ENCODE measurements at places on chromosomes 16 and 17.

- DNase-seq = no peak
Measured at GRCh38 chr16:22732959-22733358, 81.0 kb upstream of the HS3ST2 start.

- no peak for DNase-seq
Measured at GRCh38 chr17:80847496-80848230, 144.0 kb upstream of the CHMP6 start.

DNA sequence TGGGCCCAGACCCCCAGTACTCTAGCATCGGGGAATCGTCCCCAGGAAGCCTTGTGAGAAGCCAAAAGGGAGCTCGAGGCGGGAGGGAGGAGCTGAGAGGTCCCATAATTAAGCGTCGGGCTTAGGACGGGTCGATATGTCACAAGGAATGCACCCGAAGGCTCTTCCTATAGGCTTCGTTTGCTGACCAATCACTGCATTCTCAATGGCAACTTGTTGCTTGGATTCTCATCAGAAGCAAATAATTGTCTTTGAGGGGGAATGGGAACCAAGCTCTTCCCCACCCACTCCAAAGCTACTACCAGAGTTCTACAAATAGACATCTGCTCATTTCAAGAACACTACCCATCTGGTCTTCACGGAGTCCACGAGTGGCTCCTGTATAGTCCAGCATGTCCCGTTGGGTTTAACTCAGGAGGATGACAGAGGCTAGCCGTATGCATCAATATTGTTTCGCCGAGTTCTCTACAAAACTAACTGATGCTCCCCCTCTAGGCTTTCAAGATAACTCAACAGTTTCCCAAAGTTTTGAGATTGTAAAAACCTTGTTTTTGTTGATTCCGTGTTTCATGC is 628 bp upstream of the BLMH start:
- peak; percentile 49 for DNase-seq

GRCh38 chr16:66402166-66402565 is 24.9 kb upstream of the BEAN1 start:
- no peak for DNase-seq

DNA sequence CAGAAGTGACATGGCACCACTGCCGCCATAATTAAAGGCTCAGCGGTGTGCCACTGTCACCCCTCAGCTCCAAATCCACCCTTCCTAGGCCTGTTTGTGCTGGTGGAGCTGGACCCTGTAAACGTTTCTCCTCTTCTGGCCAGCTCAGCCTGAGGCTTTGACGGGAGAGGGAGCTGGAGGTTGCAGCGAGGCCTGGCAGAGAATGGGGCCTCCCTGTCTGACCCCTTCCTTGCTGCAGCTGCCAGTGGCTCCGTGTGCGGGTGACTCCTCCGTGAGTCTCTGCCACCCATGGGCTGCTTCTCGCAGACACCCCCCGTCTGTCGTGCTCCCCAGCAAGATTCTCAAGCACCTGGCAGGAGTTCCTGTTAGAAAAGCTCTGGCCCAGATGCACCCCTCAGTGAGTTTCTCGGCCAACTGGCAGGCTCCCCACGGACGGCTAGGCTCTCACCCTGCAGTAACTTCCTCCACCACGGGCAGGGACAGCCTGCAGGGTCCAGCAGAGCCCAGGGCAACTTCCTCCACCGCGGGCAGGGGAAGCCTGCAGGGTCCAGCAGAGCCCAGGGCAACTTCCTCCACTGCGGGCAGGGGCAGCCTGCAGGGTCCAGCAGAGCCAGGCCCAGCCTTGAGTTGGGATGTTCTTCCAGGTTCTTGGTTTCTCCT is 4.7 kb upstream of the CHMP6 start:
- DNase-seq = no peak

DNA sequence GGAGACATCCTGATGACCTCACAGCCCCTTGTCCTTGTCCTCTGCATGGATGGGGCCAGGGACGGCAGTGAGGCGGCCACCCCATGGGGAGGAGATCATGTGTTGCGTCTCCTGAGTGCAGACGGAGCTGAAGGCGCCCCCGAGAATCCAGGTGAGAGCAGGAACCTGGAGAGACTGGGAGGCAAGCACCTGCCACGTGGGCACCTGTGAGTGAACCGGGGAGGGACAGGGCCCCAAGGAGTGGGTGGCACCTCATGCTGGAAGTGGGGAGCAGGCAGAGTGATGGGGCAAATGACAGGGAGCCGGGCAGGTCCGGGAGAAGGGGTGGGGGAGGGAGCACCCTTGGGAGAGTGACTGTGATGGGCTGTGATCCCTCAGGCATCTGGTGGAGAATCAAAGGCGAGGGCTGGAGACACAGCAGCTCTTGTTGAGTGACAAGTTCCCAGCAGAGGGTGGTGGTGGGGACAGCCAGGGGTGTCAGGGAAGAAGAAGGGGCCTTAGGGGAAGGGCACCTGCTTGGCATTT is 174.3 kb upstream of the CHMP6 start:
- no peak for DNase-seq

GRCh38 chr17:57721967-57722703 is 23.0 kb downstream of the CCDC182 start:
- DNase-seq = no peak

- DNase-seq = no peak
Measured at GRCh38 chr16:12708266-12708665, 95.4 kb downstream of the CPPED1 start.

DNA sequence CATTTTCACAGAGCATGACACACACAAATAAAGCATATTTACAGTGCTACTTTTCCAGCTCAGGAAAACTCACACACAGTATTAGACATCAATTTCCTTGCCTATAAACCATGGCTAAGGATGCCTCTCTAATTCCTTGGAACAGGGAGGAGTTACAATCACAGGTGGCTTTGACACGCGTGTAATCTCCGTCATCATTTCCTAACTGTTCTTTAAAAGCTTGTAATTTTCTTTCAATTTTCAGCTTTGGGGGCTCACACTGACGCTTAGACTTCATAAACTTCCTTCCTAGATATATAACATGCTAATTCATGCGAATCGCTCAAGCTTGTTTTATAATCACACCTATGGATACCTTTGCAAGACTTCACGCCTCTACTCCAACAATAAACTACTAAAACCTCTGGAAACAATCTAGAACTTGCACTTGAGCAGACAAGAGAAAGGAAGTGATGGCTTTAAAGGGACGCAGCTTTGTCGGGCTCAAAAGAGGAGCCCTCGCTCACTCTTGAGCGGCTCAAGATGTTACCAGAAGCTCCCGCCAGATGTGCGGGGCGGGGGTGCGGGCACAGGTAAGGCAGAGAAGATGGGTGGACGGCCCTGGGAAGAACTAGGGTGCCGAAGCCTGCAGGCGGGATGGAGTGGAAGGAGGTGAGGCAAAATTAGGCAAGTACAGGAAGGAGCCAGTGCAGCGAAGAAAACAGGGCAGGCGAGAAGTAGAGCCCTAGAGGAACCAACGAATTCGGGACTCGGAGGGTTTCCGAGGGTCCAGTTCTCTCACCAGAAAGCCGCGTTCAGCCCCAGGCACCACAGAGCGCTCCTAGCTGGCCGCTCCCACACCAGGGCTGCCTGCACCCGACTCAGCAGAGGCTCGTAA is 631 bp downstream of the RETREG3 start:
- DNase-seq = peak; percentile 52

DNA sequence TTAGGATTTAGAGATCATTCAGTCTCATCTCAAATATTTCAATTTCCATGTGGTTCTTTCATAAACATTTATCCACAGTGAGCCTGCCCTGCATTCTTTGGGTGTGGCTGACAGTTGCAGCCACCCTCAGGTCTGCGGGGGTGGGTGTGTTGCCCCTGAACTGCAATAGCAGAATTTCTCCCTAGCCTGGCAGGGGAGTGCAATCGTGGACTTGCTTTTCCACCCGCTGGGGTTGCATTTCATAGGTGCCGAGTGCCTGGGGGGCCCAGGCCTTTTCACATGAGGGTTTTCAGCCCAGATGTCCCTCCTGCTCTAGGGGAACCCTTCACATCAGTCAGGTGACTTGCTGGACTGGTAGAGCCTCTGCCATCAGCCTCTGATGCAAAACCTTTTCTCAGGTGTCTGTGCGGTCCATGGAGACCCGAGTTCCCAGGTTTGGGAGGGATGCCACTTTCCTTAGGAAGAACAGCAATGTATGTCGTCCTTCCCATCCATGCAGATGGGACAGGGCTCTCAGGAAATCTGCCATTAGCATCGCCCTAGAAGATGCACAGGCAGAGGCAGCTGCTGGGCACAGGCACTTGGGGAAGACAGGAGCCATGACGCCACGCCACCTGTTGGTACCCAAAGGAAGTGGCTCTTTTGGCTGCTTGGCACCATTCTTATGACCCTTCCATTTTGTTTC is 2.4 kb upstream of the USP36 start:
- DNase-seq = peak; percentile 76

GRCh38 chr17:51820252-51820651 is 338.3 kb downstream of the CA10 start:
- DNase-seq = no peak

GRCh38 chr16:1991948-1992703 is 2.4 kb downstream of the SYNGR3 start:
- peak; percentile 94 for DNase-seq

- no peak for DNase-seq
Measured at GRCh38 chr17:48738803-48739526, 10.4 kb upstream of the HOXB13 start.

DNA sequence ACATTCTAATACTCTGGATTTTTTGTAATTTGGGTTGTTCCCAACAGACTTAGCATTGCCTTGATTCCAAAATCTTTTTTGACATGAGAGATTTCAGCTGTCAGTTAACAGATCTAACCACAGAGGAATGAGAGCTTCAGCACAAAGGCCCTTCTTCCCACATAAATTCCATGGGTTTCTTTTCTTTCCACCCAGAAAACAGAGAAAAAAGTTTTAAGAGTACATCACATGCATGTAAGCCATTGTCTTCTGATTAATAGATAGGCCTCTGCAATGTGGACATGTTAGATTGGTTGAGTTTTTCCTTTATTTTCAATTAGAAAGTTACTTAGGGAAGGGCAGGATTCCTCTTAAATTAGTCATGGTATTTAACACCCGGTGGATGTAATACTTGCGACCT is 939 bp downstream of the MYH8 start:
- no peak for DNase-seq
